ENCODE measurements at places on chromosomes 3 and 15.

DNA sequence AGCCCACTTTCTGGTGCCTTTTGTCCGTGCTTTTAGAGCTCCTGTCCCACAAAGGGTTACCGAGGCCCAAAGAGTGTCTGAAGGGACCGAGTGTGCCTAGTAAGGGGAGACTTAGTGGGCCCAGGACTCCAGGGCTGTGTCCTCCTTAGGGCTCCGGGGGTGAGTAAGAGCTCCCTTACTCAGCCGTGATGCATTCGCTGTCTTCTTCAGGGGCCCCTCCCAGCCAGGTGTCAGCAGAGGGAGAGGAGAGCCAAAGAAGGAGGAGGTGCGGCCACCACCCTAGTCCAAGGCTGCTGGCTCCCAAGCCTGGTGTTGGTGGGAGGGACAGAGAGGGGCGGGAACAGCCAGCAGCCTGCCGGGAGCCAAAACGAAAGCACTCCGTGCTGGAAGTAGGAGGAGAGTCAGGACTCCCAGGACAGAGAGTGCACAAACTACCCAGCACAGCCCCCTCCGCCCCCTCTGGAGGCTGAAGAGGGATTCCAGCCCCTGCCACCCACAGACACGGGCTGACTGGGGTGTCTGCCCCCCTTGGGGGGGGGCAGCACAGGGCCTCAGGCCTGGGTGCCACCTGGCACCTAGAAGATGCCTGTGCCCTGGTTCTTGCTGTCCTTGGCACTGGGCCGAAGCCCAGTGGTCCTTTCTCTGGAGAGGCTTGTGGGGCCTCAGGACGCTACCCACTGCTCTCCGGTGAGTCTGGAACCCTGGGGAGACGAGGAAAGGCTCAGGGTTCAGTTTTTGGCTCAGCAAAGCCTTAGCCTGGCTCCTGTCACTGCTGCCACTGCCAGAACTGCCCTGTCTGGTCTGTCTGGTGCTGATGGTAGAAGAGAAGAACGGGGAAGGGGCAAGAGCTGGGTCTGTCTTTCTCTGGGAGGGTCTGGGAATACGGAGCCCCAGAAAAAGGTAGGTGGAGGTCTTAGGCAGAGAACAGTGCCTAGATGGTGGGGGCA lies at the start of gene IL17RC:
TSS of gene IL17RC (plus strand) at position 365 of the 947 bp plus-strand sequence. CDS start at position 583, 218 bp downstream.
- DNase-seq, result peak; percentile 92

GRCh38 chr15:68228143-68228970 lies 1.2 kb downstream of the CLN6 start:
- DNase-seq, result no peak

DNA sequence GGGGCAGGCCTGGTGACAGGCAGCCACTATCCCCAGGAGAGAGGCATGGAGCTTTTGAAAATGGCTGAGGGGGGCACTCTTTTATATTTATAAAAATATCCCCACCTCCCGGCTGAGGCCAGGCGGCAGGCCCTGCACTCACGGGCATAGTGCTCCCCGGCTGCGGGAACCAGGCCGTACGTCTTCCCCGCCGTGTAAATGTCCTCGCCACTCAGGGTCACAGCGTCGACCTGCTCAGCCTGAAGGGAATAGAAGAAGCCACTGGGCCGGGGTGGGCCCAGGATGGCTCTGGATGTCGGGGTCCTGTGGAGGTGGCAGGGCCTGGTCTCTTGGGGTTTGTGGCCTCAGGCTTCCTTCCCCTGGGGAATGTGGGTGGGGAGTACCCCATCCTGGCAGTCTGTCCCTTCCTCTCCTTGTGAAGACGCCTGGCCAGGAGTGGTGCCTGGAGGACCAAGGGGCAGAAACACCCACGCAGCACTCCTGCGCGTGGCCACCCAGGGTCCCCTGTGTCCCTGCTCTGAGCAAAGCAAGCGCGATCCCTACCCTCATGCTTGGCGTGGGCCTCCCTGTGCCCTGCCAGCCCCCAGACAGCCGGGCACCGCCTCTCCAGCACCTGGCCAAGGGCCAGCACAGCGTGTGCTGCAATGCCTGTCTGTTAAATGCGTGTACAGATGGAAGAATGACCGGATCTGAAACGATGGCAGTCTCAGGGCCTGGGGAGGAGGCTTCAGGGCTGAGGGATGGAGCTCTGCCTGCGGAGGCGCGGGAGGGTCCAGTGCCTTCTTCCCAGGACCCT lies 18.9 kb downstream of the MELTF start:
- no peak for DNase-seq

DNA sequence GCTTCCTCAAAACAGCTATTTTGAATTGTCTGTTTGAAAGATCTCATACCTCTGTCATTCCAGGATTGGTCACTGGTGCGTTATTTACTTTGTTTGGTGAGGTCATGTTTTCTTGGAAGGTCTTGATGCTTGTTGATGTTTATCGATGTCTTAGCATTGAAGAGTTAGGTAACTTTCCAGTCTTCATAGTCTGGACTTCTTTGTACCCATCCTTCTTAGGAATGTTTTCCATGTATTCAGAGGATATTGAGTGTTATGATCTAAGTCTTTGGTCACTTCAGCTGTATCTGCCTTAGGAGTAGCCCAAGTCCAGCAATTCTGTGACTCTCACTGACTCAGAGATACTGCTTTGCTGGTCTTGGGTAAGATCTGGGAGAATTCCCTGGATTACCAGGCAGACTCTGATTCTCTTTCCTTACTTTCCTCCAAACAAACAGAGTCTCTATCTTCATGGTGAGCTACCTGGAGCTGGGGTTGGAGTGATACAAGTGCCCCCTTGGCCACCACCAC lies 398.6 kb downstream of the ZIC4 start:
- no peak for DNase-seq

GRCh38 chr3:133874761-133875438 lies 20.8 kb downstream of the RAB6B start:
- DNase-seq, result no peak

GRCh38 chr3:68972358-68972979 lies 40.1 kb upstream of the TAFA4 start:
- DNase-seq, result no peak

DNA sequence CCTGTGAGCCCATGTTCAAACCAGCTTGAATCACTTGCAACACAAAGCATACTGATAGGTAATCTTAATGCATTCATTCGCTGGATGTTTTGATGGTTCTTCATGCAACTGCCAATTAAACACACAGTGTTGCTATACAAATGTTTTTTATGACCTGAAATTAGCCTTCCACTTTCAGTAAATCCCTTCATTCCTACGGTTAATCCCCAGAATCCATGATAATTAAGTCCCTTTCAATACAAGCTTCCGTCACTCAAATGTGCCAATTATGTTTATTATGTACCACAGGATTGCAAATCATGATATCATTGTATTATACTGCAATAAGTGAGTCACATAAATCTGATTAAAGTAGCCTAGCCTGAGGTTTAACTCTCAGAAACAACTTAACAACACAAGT lies 14.5 kb upstream of the LYZL4 start:
- no peak for DNase-seq

DNA sequence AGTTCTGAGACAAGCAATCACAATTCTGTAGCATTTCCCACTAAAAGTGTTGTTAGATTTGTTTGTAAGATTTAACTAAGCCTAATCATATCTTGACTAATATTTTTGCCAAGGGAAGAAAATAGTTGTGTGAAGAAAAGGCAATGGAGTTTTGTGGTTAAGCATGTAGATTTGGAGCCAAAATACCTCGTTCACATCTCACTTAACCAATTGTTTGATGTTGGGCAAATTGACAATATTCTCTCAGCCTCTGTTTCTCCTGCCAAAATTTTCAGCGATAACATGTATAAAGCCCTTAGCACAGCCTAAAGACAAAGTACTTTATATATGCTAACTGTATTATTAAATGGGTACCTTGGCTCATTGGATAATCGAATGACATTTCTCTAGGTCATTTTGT lies 20.5 kb upstream of the CDIN1 start:
- no peak for DNase-seq

DNA sequence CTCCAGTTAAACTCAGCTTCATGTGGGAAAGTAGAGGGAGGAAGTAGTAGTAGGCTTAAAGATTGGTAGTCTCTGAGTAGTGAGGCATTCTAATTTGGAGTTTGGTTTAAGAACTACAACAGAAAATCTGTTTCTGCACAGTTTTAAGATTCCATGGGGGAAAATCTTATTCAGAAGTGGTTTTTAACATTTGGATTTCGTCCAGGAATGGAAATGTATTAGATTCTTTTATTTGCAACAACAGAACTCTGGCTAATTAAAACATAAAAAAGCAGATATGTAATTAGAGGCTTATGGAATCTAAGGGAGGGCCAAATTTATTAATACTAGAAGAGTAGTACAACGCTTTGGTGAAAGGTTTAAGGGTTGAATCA lies 36.0 kb downstream of the NECTIN3 start:
- DNase-seq, result no peak

- no peak for DNase-seq
These were observed 457.0 kb upstream of the ALCAM start for GRCh38 chr3:104909721-104910120.

- DNase-seq, result no peak
These were observed 329.8 kb downstream of the MCTP2 start for GRCh38 chr15:94561036-94561689.

DNA sequence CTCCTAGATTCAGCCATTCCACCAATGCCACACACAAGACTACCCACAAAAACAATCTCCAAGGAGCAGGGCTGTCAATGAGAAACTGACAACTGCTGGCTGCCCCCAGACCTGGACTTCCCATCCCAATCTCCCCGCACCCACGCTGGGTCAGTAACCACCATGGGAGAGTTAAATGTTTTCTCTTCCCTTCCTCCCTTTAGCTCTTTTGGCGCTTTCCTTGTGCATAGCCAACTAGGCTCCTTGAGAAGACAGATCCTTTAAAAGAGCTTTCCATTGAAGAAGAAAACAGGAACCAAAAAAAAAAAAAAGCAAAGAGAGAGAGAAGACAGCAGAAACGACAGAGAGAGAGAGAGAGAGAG lies 8.3 kb downstream of the BCL6 start:
- no peak for DNase-seq

DNA sequence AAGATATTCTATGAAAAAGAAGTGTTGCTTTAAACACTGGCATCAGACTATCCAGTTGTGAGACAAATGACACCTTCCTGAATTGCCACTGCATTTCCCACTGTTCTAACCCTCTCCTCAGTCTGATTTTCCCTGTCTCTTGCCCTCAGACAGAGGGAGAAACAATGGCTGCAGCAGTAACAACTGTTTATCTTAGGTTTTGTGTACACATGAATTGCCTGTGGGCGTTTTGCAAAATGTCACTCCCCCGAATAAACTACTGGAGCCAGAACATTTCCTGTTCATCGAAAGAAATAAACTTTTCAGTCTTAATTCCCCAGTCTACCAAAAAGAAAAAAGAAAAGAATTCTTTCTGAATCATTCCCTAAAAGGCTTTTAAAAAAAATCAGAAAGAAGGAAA lies 155.1 kb downstream of the MAGI1 start:
- no peak for DNase-seq

GRCh38 chr3:66499881-66500575 lies 794 bp downstream of the LRIG1 start:
- no peak for DNase-seq

GRCh38 chr3:63753567-63753966 lies 65.5 kb upstream of the C3orf49 start:
- DNase-seq, result no peak

DNA sequence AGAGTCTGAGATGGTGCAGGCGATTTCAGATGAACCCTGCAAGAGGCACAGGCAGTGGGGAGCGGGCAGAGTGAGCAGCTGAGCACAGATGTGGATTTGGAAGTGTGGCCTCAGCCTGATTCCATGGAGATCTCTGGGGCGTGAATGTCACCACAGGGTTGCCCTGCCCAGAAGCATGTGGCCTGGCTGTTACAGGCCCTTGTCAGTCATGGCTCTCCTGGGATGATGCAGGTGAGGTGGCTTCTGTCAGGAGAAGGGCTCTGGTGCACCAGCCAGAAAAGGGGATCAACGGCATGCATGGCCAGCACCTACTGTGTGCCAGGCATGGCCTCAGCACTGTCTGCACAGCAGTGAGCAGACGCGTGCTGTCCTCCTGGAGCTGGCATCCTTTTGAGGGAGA lies 11.9 kb downstream of the HDAC11 start:
- no peak for DNase-seq

DNA sequence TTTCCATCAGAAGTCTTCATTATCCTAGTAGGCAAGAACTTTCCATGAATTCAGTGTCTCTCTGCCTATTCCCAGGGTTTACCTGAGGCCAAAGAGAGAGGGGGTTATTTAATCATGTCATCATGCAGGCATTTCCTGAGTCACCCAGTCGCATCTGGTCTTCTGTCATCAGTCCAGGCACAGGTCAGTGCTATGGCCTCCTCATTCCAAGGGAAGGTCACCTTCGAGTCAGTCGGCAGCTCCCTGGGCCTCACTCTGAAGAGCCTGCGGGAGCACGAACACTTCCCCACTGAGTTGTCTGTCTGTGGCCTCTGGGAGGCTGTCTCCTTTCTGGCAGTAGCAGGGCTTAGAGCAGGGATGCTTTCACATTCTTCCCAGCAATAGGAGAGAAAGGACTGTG lies 26.2 kb upstream of the LRTM1 start:
- no peak for DNase-seq

DNA sequence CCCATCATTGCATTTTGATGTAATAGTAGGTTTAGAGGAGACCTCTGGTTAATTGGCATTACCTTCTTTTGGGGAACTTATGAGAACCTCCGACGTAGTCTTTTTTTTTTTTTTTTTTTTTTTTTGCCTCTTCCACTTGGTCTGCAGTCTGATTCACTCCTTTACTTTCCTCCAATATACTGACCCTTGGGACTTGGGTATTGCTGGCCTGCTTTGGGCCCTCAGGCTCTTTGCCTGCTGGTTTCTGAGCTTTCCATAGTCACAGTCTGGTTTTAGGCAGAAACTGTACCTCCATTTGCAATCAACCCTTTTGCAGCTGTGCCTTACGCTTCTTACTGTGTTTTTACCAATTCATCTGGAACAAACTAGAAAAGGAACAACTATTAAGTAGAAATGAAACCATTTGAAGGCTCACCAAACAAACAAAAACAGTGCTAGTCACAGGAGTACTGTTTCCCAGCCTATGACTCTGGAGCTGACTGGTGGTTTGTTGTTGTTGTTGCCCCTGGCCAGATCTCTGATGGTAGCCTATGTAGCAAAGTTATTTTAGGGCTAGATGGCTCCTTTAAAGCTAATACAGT lies 272.8 kb downstream of the BBX start:
- no peak for DNase-seq

DNA sequence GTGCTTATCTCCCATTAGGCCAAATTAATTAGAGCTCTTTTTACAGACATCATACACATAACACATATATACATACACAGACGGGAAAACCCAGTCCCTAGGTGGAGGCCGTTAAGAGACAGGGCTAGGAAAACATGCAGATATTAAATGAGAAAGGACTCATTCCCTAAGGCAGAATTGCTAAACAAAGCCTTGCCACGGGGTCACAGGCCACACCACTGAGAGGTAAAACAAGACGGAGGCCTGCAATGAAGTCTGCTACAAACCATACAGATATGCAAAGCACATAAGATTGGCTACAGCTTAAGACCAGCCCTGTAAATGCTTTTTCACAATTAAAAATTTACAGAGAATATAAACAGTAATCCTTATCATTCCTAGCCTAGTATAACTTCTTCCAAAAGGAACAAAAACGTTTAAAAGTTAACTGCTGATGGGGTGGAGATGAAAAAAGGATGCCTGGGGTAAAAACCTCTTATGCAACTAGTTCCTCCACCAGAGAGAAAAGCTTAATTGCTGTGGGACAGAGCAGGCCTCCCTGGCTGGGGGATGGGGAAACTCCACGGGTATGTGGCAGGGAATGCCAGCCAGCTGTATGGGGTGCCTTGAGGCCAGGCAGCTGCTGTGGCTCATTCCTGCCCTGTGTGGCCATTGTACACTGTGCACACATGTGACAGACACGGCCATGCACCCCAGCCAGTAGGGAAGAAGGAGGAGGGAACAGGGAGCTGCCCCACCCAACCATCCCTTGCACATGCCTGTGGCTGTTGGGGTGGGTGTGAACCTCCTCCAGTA lies 481.4 kb upstream of the LMCD1 start:
- no peak for DNase-seq

GRCh38 chr3:183074261-183074660 lies 25.0 kb downstream of the MCCC1 start:
- no peak for DNase-seq

Measured in right atrium auricular region (tissue), 2 donors.